Fibroblast of the aortic adventitia (primary cell): ENCODE measurements at places on chromosomes 3 and 15. TPM values are rescaled to one million over a fixed set of nuclear protein-coding genes. Genes with fewer than 3 reads are reported as not detected.
A peak's percentile ranks its signal among the peaks of the same experiment; 100 is the strongest.

The CHRNB4 gene
- total RNA-seq: not detected in 2 replicates

The MGA gene
- 49.2 and 64.6 TPM in 2 replicates for total RNA-seq

GRCh38 chr15:43529587-43530345 lies 12.4 kb downstream of the MAP1A start:
- DNase-seq: no peak

- no peak for DNase-seq
These were observed 43.5 kb downstream of the ACAD9 start for GRCh38 chr3:128922804-128923459.

GRCh38 chr3:123728014-123728413 lies 143.2 kb upstream of the HACD2 start:
- DNase-seq: peak; percentile 36

DNA sequence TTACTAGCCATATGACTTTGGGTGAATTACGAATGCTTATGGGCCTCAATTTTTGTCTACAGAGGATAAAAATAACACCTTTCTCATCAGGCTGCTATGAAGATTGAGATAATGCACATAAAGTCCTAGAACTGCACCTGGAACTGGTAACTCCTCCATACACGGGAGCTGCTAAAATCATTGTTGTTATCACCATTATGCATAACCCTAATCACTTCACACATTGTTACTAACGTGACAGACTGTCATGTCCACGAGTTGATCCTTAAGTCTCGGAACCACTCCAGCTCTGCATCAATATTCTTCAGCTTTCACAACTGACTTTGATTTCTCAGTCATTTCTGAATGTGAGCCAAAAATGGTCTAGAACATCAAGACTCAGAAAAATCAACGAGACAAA lies 64.1 kb downstream of the RFTN1 start:
- DNase-seq: no peak

DNA sequence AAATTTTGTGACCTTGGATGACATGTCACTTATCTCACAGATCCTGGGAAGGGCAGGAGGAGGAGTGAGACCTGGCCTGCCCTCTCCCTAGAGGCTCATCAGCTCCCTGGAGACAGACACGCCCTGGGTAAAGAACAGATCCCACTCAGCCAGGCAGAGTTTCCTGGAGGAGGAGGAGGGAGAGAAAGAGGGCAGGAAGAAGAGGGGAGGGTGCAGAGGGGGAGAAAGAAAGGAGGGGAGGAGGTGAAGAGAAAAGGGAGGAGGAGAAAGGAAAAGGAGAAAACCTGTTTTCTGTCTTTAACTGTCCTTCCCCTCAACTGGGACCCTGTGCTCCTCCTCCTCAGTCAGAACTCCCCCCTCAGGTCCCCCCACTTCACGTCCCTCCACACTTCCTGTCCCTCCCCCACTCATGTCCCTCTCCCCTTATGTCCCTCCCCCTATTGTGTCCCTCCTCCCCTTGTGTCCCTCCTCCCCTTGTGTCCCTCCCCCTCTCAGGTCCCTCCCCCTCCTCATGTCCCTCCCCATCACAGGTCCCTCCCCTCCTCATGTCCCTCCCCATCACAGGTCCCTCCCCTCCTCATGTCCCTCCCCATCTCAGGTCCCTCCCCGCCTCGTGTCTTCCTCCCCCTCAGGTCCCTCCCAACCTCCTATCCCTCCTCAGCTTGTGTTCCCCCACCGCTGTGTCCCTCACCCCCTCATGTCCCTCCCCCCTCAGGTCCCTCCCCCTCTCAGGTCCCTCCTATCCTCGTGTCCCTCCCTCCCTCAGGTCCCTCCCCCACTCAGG lies 52.3 kb upstream of the CGNL1 start:
- DNase-seq: no peak
